WTC11 (cell line): ENCODE measurements at places on chromosomes 7 and 10. TPM values are rescaled to one million over a fixed set of nuclear protein-coding genes. Genes with fewer than 3 reads are reported as not detected.

The SPDYE11 gene
- not detected in 3 replicates for total RNA-seq

The SPAM1 gene
- not detected in 3 replicates for total RNA-seq

The ADAM22 gene
- total RNA-seq: 12.4 to 14.5 TPM (median 14.5 TPM) in 3 replicates

DNA sequence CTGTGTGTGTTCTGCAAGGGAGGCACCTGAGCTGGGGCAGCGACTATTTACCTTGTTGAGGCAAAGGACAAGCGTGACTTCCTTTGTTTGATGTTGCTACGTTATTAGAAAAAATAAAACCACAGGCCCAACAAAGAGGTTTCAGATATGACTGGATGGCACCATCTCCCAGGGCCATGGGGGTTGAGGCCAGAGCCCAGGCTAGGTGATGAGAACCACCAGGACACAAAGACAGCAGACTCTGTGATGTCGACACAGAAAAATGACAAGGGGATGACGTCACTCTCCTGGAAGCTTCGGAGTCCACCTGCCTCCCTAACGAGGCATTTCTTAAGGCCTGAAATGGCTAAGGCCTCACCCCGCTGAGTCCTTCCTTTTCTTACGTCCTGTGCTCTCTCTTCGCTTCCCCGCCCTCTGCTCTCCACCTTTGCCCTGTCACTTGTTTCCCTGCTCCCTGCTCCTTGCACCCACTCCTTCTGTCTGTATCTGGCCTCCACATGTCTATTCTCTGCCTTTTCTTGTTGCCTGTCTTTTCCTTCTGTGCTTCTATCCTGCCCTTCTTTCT is 83.0 kb upstream of the ADRB1 start:
- no peak for DNase-seq

GRCh38 chr7:96657347-96658021 is 52.2 kb downstream of the SEM1 start:
- DNase-seq: peak; percentile 36
